NCI-H774 (cell line): ENCODE measurements at places on chromosomes 6 and 20.

DNA sequence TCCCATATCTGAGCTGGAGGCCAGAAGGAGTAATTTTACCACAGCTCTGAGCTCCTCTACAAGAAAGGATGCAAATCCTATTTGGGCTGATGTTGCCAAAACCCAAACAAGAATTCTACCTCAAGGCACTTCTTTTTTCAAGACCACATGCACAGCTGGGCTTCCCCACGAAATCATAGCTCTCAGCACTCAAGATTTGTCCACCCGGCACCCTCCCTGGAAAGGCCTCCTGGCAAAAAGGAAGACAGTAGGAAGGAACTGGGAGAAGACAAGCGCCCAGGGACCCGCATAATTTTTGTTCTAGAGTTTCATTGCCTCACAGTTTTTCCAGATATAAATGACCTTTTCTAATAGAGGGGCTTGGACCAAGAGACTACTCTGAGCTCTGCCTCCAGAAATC lies 90.5 kb downstream of the BANF2 start:
- DNase-seq = no peak

- no peak for DNase-seq
Observed at GRCh38 chr6:108463784-108464183, 96.9 kb upstream of the FOXO3 start.

GRCh38 chr6:105109955-105110895 lies 69.6 kb downstream of the POPDC3 start:
- DNase-seq = no peak

DNA sequence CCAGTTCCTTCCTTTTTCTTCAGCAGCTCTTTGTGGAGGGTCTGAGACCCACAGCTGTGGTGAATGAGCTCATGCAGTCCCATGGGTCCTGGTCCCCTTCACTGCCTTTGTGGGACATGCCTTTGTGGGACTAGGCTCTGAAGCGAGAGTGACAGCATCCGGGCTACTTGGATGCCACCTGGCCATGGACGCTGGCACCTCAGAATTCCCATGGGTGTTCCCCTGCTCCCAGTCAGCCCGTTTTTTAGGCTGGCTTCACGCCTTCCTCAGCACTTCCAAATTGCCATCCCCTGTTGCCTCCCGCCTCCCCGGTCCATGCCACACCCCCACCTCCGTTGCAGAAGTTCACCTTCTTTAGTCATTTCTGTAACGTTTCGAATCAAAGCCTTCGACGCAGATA lies 45.1 kb downstream of the RAMACL start:
- no peak for DNase-seq

GRCh38 chr6:1586861-1587450 lies 22.8 kb upstream of the FOXC1 start:
- DNase-seq = no peak

DNA sequence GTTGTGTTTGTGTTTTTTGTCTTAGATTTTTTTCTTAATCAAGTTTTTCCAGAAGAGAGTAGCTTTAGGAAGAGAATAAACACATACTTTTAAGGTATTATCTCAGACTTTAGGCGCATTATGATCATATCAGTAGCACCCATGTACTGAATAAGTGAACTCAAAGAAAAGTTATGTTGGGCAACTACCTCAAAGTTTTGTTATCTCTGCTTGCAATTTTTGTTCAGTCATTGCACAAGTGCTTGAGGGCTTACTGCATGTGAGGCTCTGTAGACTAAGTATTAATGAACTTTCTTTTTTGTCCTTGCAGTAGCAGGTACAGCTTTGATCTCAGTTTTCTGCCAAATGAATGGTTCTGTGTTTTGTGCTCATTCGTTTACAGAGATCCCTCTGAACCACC lies 189.0 kb downstream of the SLC16A10 start:
- DNase-seq = no peak

- DNase-seq = no peak
Observed at GRCh38 chr6:20891161-20891560, 356.9 kb downstream of the CDKAL1 start.

DNA sequence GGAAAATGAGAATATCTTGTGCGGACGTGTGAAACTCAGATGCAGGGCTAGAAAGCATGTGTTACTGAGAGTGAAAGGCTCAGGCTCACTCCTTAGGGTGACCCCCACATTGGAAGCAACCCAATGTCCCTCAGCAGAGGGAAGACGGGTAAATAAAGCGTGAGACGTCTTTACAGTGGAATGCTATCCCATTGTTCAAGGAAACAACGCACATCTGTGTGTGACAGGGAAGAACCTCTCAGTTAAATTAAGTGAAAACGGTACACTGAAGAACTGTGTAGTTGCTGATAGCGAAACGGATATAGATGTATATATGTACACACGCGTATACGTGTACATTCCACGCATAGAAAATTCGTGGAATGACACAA lies 839 bp downstream of the HNF4A start:
- DNase-seq = no peak

DNA sequence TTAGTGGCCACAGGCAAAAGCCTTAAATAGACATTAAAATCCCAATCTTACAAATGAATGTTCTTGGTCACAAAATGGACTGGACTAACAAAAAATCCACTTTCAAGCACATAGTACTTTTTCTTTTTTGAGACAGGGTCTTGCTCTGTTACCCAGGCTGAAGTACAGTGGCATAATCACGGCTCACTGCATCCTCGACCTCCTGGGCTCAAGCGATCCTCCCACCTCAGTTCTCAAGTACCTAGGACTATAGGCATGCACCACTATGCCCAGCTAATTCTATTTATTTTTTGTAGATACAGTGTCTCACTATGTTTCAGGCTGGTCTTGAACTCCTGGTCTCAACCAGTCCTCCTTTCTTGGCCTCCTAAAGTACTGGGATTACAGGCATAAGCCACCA lies 59.4 kb downstream of the MAP3K5 start:
- DNase-seq = no peak

GRCh38 chr6:156886409-156886808 lies 109.2 kb downstream of the ARID1B start:
- DNase-seq = no peak

DNA sequence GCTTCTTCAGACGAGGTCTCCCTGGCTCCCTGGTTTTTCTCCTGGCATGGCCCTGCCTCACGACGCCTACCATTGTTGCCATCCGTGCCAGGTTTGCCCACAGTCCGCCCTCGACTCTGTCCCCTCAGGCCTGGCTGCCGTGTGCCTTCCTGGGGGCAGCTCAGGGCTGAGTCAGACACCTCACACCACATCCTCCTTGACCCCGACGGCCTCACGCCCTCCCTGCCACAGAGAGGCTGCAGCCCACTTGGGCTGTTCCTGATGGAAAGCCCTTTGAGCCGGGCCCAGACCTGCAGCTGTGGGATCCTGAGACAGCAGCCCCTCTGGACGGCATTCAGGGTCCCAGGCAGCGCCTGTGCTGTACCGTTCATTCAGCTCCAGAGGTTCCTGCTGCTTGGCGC lies 108.3 kb downstream of the PSMB1 start:
- no peak for DNase-seq

- DNase-seq = no peak
Observed at GRCh38 chr6:84581494-84582259, 182.7 kb downstream of the TBX18 start.

GRCh38 chr6:32192608-32193039 lies at the start of gene GPSM3:
Gene GPSM3 (minus strand): TSS chr6:32192643. CDS start chr6:32192513, 130 bp downstream.
- no peak for DNase-seq

DNA sequence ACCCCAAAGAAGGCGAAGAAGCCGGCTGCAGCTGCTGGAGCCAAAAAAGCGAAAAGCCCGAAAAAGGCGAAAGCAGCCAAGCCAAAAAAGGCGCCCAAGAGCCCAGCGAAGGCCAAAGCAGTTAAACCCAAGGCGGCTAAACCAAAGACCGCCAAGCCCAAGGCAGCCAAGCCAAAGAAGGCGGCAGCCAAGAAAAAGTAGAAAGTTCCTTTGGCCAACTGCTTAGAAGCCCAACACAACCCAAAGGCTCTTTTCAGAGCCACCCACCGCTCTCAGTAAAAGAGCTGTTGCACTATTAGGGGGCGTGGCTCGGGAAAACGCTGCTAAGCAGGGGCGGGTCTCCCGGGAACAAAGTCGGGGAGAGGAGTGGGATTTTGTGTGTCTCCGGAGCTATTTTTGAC lies 69.6 kb downstream of the HFE start:
- DNase-seq = peak; percentile 60

- no peak for DNase-seq
Observed at GRCh38 chr6:15476631-15477380, 186.0 kb downstream of the DTNBP1 start.

GRCh38 chr6:33616113-33616512 lies 5.0 kb upstream of the ITPR3 start:
- no peak for DNase-seq

DNA sequence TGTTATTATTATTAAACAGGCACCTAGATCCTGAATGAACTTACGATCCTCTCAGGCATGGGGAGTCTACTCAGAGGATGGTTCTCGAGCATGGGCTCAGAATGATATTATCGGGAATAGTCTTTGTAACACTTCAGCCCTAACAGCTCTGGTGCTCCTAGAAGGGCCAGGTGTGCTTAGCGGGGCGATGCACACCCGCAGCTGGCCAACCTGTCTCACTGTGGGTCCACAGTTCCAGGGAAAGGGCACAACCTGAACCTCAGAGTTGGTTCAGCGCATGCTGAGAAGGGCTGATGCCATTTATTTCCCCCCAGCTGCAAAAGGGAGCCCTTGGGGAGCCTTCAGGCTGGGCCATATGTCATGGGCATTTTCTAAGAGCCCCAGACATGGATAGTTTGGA lies 26.2 kb downstream of the RRAGD start:
- no peak for DNase-seq

- no peak for DNase-seq
Observed at GRCh38 chr6:113723182-113723581, 134.0 kb upstream of the MARCKS start.

DNA sequence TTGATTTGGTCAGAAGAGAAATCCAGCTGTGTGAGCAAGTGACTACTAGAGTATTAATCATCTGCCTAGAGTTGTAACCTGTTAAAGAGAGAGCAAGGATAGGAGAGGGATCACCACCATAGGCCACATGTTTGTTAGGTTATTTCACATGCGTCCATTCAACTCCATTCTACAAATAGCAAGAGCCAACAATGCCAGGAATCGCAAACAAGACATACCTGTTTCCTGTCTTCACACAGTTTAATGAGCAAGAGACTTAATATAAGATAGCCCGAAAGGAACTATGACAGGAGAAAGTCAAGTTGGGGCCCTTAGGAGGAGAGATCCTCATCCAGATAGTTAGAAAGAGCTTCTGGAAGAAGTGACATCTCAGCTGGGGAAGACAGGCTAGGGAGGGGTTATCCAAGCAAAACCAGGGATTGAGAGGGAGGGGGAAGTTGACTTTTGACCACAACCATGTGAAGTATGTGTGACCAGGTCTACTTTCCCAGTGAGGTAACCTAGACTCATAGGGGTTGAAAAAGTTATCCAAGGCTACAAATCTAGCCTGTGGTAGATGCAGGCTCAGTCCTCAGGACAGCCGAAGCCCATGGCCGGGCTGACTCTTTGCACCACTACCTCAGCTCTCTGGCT lies 147.4 kb downstream of the ALDH8A1 start:
- no peak for DNase-seq

DNA sequence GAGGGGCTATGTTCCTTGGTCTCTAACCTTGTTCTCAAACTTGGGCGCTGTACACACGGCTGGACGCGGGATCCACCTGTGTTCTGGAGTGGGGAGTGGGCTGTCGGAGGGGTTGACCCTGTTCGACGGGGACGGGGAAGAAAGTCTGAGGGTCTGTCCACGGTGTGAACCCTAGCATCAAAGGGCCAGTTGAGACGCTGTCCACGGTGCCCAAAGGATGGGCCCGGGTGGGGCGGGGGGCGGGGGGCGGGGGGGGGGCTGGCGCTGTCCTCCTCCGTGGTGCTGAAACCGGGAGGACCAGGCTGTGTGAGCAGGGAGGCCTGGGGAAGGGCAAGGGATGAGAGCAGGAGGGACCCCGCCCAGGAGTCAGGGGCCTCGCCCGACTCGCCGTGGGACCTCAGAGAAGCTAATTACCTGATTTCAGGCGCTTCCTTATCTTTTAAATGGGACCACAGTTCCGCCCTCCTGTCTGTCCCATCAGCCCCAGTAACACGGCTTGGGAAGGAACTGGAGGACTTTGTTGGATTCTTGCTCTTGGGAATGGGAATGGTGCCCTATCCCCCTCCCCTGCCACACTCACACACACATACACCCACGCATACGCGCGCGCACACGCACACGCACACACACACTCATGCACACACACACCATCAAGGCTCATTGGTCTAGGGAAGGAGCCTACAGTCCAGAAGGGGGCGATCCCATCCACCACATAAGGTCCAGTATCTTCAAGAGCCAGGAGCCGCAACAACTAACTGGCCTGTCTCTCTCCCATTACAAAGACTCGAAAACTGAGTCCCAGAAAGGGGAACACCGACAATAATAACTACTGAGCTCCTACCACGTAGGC lies 1.0 kb upstream of the VSTM2L start:
- DNase-seq = peak; percentile 43

GRCh38 chr6:165768961-165769360 lies 105.9 kb upstream of the PDE10A start:
- DNase-seq = no peak

- no peak for DNase-seq
Observed at GRCh38 chr6:165013701-165014100, 295.7 kb downstream of the C6orf118 start.

DNA sequence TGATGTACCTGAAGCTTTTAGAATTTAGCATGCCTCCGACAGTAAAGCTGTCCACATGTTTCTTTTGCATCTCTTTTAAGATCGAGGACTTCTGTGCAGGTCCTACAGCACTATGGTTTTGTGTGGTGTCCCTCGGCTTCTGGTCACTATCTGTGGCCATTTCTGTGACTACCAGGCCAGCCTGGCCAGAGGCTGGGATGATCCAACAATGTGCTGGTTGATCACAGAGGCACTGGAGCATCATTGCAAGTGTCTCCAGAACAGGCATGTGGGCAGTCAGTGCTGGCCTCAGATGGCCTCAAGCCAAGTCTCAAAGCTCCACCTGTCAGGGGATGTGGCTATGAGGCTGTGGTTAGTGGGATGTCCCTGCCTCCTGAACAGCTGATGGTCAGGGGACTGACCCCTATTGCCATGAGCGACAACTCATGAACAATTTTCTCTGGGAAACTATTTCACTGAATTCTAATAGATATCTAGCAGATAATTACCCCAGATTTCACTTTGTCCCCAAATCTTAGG lies 136.6 kb downstream of the SYNDIG1 start:
- no peak for DNase-seq
